H1 (cell line): ENCODE measurements at places on chromosomes 2 and 18.
A peak's percentile ranks its signal among the peaks of the same experiment; 100 is the strongest.

- H3K4me1 ChIP-seq, result peaks cover 3% of the 10 kb centered on the region
- H3K4me3 ChIP-seq, result no peak overlapping the region
- peaks cover 59% of the 10 kb centered on the region for H3K36me3 ChIP-seq
- DNase-seq, result no peak
These were observed 115.2 kb downstream of the RAB3GAP1 start for GRCh38 chr2:135167273-135167672.

- no peak overlapping the region for H3K27ac ChIP-seq
- peaks cover 14% of the 10 kb centered on the region for H3K4me1 ChIP-seq
- DNase-seq, result no peak
- no peaks in the 10 kb centered on the region; the same call in 1 of the 2 replicates for H3K27me3 ChIP-seq
These were observed 67.1 kb upstream of the CTDP1 start for GRCh38 chr18:79612291-79613108.

DNA sequence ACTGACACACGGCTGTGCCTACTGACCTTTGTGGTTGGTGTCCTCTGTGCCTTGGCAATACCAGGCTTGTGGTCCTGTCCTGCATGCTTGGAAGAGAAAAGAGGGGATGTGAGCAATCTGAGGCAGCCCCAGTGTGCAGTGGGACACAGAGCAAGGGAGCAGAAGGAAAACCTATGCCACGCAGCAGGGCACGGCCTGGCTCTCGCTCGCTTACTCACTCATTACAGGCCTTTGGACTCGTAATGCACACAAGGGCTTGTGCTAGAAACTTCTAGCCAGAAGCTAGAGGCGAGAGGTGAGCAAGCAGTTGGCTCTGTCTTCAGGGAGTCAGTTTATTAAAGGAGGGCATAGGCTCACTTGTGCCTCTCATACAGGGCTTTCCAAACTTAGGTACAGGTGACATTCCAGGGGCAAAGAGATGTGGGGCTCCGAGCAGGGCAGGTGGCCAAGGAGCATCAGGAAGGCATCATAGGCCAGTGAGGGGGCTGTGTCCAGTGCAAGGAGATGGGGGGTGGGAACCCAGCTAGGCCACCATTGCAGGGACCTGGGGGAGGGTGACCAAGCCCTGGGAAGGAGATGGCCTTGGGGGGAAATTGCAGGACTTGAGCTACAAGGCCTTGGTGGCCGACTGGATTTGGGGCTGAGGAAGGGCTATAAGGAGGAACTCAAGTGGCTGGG lies 100.8 kb downstream of the DYSF start:
- peaks cover 4% of the 10 kb centered on the region; the same call in 1 of the 2 replicates for H3K4me1 ChIP-seq
- H3K36me3 ChIP-seq, result no peaks in the 10 kb centered on the region
- DNase-seq, result no peak

DNA sequence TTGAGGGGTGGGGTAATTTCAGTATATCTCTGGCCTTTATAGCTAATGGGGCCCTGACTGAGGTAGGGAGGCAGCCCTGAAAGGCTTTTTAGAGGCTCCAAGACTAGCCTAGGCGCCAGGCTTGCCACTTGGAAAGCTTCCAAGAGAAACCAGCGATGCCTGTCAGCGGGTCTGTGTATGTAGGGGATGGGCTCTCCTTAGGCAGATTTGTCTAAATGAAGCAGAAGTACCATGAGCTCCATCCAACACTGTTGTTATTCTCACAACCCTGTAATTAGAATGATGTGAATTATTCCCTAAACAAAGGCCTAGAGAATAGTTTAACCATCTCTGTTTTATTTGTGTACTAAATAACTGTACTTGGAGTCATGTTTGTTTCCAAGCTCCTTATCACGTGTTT lies 138.1 kb downstream of the B3GNT2 start:
- no peak overlapping the region for H3K27ac ChIP-seq
- no peak overlapping the region for H3K4me3 ChIP-seq

DNA sequence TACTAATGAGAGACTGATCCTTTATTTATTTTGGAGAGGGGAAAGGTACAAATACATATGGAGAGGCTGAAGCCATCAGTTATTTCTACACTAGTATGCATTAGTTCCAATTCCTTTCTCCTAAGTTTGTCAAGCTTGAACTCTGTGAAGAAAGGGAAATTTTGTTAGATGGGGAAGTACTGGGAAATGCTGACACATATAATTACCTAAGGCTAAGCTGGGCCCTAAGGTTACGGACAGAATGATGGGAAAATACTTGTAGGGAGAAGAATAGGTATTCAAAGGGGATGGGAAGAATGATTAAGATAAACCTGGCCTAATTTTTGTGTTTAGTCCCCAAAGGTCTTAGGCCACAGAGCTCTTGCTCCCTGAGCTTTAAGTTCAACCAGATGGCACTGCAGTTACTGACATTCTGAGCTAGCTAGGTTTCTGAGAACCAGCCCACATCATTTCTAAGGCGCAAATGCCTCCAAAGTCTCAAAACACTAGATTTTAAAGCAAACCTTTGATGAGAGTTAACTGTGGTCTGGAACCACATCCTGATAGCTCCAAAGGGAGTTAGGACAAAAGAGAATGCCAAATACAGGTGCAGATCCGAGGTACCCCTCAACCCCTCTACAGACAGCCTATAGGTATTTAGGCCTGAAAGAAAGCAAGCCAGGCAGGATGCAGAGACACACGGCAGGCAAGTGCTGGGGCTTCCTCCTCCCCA lies 2.7 kb downstream of the TMEM163 start:
- no peaks in the 10 kb centered on the region for H3K36me3 ChIP-seq
- H3K27me3 ChIP-seq, result peaks cover 45% of the 10 kb centered on the region
- H3K4me1 ChIP-seq, result peaks cover 3% of the 10 kb centered on the region
- H3K27ac ChIP-seq, result no peak overlapping the region
- no peak for DNase-seq
- H3K4me3 ChIP-seq, result no peak overlapping the region

GRCh38 chr2:143524119-143524553 lies 394.9 kb downstream of the ARHGAP15 start:
- DNase-seq, result no peak
- H3K36me3 ChIP-seq, result no peaks in the 10 kb centered on the region
- H3K4me1 ChIP-seq, result no peaks in the 10 kb centered on the region

- peaks cover 30% of the 10 kb centered on the region for H3K4me1 ChIP-seq
- no peak for DNase-seq
- H3K36me3 ChIP-seq, result no peaks in the 10 kb centered on the region
- H3K27ac ChIP-seq, result no peak overlapping the region
- H3K27me3 ChIP-seq, result no peaks in the 10 kb centered on the region
- no peak overlapping the region for H3K4me3 ChIP-seq
These were observed 119.0 kb downstream of the SMAD7 start for GRCh38 chr18:48831802-48832201.

DNA sequence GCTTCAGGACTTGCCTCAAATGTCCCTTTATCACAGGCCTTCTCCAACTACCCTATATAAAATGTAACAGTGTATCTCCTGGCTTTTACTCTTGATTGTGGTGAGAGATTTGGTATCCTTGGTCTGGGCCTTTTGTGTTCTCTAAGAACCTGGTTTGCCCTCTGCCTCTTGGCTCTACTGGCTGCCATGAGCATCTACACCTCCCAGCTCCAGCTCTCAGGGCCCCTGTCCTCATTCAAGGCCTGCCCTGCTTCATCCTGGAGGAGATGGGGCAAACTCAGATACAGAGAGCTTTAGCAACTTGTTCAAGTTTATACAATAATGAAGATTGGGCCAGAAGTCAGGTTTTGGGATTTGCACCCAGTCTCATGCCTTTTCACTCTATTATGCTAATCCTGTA lies 45.0 kb downstream of the QPCT start:
- peaks cover 9% of the 10 kb centered on the region for H3K4me1 ChIP-seq
- no peak for DNase-seq
- no peaks in the 10 kb centered on the region for H3K36me3 ChIP-seq
- no peaks in the 10 kb centered on the region for H3K27me3 ChIP-seq
- no peak overlapping the region for H3K4me3 ChIP-seq

GRCh38 chr18:77905449-77906055 lies 655.9 kb downstream of the GALR1 start:
- H3K36me3 ChIP-seq, result no peaks in the 10 kb centered on the region
- H3K27ac ChIP-seq, result no peak overlapping the region
- no peak for DNase-seq
- no peak overlapping the region for H3K4me3 ChIP-seq
- H3K4me1 ChIP-seq, result peaks cover 2% of the 10 kb centered on the region
- H3K27me3 ChIP-seq, result no peaks in the 10 kb centered on the region

DNA sequence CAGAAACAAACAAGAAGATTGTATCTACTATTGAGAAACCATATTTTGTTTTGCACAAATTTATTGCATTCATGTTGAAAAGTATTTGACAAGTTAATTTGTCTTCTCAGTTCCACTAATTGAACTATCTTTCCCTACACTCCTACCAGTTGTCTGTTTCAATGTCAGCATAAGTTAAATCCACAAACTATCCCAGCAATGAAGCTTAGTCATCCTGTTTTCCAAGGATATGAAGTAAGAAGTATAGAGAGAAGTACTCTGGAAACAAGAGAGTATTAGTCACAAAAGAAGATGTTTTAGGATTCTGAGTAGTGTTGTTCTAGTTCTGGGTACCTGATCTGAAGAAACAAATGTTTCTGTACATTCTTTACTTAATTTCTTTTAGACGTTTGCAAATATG lies 261.6 kb upstream of the ZNF804A start:
- H3K36me3 ChIP-seq, result no peaks in the 10 kb centered on the region
- H3K27me3 ChIP-seq, result peaks cover 13% of the 10 kb centered on the region
- H3K4me1 ChIP-seq, result no peaks in the 10 kb centered on the region
- no peak overlapping the region for H3K4me3 ChIP-seq
- H3K27ac ChIP-seq, result no peak overlapping the region

DNA sequence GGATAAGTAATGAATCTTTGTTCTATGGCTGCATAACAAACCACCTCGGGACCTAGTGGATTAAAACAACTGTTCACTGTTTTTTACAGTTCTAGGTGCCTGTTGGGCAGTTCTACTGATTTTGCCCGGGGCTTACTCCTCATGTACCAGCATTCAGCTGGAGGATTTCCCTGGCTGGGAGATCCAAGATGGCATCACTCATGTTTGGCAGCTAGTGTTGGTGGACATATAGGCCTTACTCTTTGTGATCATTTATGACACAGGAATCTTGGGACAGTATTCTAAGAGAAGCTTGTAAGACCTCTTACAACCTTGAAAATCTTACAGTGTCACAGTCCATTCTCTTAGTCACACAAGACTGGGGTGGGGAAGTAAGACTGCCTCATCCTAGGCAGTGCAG lies 4.6 kb downstream of the MARCHF7 start:
- no peaks in the 10 kb centered on the region for H3K4me1 ChIP-seq
- H3K27ac ChIP-seq, result no peak overlapping the region
- H3K36me3 ChIP-seq, result peaks cover 17% of the 10 kb centered on the region
- DNase-seq, result no peak

DNA sequence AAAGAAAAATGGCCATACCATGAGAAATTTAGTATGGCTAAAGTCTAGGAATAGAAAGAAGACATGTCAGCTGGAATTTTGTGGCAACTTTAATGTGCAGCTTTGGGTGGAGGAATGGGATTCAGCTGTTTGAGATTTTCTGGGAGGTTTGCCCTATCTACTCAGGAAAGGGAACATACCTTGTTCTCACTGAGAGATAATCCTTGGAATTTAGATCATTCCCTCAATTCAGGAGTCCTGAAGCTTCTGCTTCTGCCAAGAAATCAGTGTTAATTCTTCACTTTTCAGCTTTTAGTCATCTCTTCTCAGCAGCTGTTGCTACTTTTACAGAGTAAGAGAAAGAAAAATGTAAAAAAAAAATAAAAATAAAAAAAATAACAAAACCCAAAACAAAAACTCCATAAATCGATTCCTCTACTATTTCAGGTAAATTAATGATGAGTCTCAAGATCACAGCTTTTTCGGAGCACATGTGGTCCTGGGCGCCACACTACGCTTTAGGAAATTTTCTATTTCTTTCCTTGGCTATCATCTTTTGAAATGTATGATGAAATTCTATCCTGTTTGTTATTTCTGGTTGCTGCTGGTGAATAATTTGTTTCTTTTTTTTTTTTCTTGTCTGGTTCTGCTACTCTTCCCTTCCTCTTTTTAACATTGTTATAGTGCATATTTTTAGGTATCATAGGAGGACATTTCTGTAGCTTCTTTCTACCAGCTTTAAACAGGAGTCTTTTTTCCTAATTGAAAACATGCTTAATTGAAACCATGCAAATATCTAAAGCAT lies 18.9 kb upstream of the BAZ2B start:
- H3K4me1 ChIP-seq, result no peaks in the 10 kb centered on the region
- H3K4me3 ChIP-seq, result no peak overlapping the region
- no peaks in the 10 kb centered on the region for H3K27me3 ChIP-seq
- no peak overlapping the region for H3K27ac ChIP-seq

GRCh38 chr2:161988589-161988988 lies 85.4 kb downstream of the DPP4 start:
- H3K27ac ChIP-seq, result no peak overlapping the region
- no peaks in the 10 kb centered on the region for H3K4me1 ChIP-seq
- no peak for DNase-seq
- H3K4me3 ChIP-seq, result no peak overlapping the region

DNA sequence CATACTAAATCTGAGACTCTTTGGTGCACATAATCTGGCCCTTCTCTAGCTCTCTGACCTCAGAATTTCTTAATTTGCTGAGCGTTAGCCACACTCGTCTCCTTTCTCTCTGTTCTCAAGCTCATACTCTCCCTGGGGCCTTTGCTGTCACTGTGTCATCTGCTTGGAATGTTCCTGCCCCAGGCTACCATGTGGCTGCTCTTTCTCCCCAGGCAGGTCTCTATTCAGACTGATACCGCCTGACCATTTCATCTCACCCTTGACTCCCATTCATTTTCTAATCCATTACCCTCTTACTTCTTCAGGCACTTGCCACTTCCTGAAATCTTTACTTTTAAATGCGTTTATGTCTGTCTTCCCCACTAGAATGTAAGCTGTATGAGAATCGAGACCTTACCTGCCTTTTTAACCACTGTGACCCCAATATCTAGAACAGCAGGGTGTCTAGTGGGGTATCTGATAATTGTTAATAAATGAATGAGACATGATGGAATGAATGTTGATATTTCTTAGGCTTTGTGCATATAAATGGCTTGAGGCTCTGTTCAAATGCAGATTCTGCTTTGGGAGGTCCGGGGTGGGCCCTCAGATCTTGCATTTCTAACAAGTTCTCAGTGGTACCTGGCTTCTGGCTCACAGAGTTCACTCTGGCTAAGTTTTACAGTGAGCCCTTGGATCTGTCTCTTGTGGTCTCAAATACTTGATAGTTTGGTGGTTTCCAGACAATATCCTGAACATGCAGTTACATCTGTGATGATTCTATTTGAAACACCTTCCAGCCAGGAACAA lies 89.9 kb upstream of the EPC2 start:
- no peaks in the 10 kb centered on the region for H3K27me3 ChIP-seq
- no peak overlapping the region for H3K27ac ChIP-seq
- peak overlapping the region; percentile 34; the same call in 1 of the 2 replicates for H3K4me3 ChIP-seq
- DNase-seq, result no peak
- H3K36me3 ChIP-seq, result no peaks in the 10 kb centered on the region
